HEK293T (cell line): ENCODE measurements at places on chromosomes 6 and 20.
A peak's percentile ranks its signal among the peaks of the same experiment; 100 is the strongest.

DNA sequence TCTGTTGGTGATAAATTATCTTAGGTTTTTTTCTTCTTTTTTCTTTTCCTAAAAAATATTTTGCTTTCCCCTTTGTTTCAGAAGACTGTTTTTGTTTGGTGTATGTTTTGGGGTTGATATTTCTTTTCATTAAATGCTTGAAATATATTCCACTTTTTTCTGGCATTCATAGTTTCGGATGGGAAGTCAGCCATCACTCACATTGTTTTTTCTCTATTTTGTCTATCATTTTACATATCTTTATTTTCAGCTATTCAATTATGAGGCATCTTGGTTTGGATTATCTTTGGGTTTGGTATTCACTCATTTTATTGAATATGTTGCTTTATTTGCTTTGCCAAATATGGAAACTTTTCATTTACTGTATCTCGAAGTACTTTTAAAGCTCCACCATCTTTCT is 600.5 kb upstream of the EYS start:
- no peak for DNase-seq

GRCh38 chr6:136947037-136947436 is 24.9 kb downstream of the SLC35D3 start:
- DNase-seq: no peak

DNA sequence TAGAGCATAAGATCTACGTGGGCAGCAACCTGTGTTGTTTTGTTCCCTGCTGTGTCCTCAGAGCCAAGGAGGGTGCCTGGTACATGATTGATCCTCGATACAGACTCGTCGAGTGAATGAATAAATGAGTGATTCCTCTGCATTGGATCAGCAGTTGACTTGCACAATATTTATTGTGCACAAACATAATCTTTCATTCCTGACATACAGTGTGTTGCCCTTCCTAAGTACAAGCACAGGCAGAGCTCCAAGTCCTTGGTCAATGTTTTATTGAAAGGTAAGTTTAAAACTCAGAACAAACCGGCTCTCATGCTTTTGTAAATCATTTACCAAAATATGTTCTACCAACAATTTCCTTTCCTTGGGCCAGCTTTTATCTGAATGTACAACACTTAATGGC is 57.4 kb downstream of the STMND1 start:
- DNase-seq: no peak

GRCh38 chr20:3732327-3733118 is at the start of gene HSPA12B:
HSPA12B (plus strand) TSS chr20:3732685; CDS start chr20:3738675, 5,990 bp downstream.
- DNase-seq: no peak

- peak; percentile 90 for DNase-seq
These were observed 132.2 kb downstream of the OGFRL1 start for GRCh38 chr6:71420693-71421328.

DNA sequence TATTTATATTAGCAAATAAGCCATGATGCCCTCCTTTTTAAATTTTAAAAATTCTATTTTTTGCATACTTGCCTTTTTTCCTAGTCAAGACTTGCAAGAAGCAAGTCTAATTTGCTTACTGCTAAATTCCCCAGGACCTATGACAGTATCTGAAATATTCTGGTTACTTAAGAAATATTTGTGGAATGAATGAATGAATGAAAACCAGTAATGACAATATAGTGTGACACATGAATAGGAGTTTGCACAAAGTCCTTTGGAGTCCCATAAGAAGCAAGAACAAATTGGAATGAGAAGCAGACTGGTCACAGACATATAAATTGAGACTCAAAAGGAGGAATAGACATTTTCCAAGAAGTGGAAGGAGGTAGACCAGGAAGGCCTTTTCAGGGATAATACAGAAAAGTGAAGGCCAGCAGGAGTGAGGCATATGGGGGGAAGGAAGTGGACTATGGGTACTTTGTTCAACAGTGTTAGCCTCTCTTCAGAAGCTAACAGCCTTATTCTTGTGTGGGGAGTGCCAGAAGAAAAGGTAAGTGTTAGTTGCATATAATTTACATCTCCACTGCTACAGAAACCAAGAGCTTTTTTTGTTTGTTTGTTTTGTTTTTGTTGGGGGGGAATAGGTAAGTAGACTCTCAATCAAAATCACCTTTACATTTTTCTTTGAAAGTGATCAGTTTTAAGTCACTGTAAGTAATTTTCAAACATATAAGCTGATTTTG is 93.6 kb upstream of the FAM184A start:
- no peak for DNase-seq

GRCh38 chr6:30761791-30762429 is 17.6 kb upstream of the IER3 start:
- DNase-seq: no peak

- DNase-seq: no peak
These were observed 69.7 kb downstream of the SAMD3 start for GRCh38 chr6:130152908-130153510.

DNA sequence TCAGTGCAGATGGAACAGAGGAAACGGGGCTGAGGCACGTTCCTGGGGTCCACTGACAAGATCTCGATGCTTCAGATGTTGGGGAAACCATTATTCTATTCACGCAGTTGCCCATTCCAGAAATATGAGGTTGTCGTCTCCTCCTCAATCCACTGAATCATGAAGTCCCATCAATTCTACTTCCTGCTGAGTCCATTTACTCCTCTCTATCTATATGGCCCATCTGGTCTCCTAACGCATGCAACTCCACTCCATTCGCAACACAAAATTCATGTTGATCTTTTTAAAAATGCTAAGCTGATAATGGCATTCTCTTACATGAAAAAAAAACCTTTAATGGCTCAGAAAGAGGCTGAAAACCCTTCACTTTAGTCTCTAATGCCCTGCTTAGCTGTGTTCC is 37.5 kb downstream of the MAP3K5 start:
- DNase-seq: no peak

DNA sequence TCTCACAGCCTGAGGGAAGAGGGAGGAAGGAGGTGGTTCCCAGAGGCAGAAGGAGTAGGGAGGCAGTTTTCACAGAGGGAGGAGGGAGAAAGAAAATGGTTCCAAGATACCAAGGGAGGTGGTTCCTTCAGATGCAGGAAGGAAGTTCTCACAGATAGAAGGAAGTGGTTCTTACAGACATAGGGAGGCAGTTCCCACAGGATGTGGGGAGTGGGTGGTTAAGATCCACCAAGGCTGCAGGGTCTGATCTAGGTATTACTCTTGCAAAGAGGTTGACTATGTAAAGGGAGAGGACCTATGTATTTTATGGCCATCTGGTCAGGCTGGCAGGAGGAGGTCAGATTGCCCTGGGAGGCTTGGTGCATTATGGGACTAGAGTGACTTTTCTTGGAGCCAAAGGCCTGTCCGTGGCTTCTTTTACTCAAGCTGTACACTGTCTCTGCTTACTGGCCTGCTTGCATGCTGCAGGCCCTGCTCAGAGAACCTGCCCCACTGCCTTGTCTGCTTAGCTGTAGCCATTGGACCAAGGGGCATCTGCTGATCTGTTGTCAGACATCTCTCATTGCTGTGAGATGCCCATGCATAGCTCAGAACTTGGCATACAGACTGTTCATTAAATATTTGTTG is 283.7 kb downstream of the DHX35 start:
- DNase-seq: no peak

GRCh38 chr6:81987293-81987692 is 234.8 kb upstream of the TENT5A start:
- DNase-seq: no peak

GRCh38 chr6:31722173-31722572 is 627 bp upstream of the LY6G6C start:
- no peak for DNase-seq

DNA sequence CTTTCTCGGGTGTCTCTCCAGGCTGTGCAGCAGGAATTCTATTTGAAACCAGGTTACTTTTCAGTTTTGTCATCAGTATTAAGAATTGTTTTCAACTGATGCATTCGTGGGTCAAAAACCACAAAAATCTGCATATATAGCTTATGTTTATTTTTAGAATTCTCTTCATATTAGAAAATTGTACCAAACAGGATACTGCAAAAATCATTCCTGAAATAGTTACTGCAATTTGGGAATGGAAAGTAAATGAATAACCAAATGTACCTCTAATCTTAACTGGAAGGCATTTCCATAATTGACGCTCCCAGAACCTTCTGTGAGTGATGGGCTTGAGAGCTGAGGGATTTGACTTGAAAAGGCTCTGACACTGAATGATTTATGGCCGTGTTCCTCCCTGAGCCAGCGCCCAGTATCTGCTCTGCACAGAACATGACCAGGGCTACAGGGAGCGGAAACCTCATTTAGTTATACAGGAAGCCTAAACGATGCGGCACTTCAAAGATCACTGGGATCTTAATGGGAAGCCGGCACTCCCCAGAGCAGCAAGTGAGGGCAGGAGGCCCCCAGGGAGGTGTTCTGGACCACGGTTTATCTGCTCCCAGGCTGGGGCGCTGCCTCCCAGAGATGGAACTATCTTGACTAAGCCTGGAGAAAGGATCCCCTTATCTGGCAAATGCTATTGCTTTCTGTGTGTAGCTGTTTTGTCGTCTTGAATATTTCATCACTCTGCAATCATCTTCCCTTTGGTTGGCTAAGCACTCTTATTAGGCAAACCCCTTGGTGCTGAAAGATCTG is 446.0 kb downstream of the QKI start:
- no peak for DNase-seq

DNA sequence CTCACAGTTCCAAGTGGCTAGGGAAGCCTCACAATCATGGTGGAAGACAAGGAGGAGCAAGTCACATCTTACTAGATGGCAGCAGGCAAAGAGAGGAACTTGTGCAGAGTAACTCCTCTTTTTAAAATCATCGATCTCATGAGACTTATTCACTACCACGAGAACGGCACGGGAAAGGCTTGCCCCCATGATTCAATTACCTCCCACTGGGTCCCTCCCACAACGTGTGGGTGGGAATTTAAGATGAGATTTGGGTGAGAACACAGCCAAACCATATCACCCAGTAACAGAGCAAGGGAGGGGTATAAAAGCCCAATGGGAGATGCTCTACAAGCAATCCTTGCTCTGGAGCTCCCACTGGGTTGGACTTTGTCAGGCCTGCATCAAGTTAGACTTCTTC is 80.4 kb downstream of the JPH2 start:
- DNase-seq: no peak

DNA sequence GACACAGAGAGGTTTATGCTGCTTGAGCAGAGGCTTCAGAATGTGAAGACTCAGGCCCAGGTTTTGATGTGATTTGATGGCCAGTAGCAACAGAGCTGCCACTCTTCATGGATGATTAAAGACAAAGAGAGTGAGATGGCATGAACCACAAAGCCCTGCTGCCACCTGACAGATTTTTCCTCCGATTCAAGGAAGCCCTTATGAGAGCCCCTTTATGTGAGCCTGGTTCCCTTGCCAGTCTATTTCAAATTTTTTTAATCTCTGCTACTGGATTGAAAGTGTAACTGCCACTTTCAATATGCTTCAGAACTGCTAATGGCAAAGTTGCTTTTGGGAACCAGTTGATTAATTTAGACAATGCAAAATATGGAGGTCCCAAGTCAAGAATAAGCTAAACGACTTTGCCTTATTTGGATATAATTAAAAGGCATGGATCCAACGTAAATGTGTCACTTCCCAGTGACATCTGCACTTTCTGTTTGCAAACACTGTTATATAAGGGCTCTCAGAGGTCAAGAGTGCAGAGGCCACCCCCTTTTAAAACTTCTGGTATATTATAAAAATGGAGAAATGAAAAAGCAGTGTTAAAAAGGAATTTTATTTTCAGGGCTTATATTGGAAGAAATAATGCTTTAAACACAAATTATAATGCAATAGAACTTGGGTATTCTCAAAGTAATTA is 238.9 kb upstream of the FLRT3 start:
- no peak for DNase-seq

GRCh38 chr6:92748131-92748530 is 671.2 kb downstream of the EPHA7 start:
- DNase-seq: no peak

DNA sequence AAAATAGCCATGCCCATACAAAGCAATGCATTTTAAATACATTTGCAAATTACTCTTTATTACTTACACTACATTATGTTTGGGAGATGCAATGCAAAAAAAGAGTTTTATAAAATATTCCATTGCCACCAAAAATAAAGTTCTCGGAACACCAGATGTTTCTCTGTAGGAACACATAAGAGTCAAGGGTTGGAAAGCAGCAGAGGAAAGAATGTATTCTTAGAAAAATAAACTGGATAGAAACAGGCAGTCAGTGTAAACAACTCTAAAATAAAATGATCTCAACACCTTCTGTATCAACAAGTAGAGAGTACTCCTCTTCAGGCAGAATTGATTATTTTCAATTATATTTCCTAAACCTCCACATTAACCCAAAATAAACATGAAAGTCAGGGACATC is 28.1 kb downstream of the KIF13A start:
- DNase-seq: no peak

DNA sequence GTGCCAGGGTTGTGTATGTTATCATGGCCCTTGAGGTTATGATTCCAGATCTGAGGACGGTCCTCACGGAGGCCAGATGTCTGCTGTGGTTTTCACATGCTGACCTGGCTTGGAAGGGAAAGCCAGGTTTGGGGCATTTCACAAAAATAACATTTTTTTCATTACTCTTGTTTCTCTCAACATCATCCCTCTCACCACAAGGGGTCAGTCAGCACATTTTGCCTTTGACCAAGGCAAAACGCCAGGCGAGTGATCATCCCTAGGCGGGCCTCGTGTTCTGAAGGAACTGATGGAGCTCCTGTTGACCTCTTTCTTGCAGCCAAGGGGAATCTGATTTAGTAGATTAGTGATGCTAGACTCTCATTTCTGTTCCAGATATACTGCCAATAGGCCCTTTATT is 133.5 kb downstream of the TBC1D7 start:
- DNase-seq: peak; percentile 61

- DNase-seq: no peak
These were observed 14.7 kb downstream of the GNAS start for GRCh38 chr20:58867211-58867610.

DNA sequence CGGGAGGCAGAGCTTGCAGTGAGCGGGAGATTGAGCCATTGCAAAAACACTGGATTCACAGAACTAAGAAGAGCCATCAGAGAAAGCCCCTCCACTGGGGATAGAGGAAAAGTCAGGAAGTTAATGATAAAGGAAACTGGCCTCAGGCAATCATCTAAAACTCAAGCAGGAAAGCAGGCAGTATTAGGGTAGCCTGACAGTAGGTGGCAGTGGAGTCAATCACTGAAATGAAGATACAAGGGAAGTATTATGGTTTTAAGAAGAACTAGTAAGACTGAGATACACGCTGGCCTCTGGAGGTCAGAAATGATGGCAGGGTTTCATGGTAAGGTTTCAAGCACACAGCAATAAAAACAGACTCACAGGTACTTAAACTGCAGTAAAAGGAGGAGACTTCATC is 578.3 kb downstream of the HACE1 start:
- no peak for DNase-seq

- no peak for DNase-seq
These were observed 50.1 kb upstream of the SIRPA start for GRCh38 chr20:1845163-1845523.

DNA sequence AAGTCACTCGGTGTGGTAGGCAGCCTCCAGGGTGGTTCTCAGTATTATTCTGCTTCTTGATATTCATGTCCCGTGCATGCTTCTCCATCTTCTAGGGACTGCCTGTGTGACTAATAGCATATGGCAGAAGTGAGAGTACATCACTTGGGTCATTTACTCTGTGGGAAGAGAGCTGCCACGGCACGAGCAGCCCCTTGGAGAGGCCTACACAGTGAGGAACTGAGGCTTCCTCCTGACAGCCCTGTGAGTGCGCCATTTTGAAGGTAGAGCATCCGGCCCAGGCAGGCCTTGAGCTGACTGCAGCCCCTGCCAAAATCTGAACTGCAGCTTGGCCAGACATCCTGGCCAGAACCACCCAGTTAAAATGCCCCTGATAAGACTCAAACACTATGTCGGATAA is 17.3 kb upstream of the MCUR1 start:
- DNase-seq: no peak
